ENCODE measurements at places on chromosomes 2 and 18.
A peak's percentile ranks its signal among the peaks of the same experiment; 100 is the strongest.

DNA sequence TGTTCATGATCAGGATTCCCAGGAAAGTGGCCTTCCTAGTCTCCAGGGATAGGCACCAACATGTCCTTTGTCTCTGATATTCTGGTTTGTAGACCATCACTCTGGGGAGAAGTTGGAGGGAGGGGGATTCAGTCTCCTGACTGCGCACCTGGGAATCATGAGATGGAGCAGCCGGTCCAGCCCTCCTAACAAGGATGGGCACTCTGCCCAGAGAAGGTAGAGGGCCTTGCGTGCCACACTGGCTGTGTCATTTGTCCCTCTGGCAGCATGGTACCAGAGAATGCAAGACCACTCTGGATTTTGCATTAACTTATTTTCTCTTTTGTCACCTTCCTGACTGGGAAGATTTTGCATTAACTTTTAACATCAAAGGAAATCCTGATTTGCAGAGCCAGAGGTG is 75.2 kb upstream of the EML6 start:
- no peak for DNase-seq

- DNase-seq = no peak
These were observed 279.2 kb downstream of the GALR1 start for GRCh38 chr18:77528872-77529271.

DNA sequence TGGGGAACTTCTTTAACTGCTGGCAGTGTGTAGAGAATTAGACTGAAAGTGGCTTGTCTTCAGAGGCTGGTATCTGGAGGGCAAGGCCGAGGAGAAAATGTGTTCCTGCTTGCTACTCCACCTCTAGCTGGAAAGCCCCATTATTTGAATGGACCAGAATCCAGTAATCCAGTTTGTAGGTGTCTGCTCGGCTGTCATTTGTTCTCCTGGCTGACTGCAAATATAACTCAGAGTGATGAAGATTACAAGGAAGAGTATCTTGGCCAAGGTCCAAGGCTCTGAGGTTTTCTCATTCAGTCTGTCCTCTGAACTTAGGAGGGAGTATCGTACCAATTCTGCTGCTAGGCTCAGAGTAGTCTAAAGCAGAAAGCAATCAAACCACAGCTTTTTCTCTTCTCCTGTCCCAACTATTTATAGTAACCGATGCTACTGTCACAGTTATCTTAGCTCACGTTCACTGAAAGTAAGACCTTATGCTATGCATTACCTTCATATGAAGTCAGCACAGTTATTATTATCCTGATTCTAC is 228.6 kb downstream of the SETBP1 start:
- no peak for DNase-seq

DNA sequence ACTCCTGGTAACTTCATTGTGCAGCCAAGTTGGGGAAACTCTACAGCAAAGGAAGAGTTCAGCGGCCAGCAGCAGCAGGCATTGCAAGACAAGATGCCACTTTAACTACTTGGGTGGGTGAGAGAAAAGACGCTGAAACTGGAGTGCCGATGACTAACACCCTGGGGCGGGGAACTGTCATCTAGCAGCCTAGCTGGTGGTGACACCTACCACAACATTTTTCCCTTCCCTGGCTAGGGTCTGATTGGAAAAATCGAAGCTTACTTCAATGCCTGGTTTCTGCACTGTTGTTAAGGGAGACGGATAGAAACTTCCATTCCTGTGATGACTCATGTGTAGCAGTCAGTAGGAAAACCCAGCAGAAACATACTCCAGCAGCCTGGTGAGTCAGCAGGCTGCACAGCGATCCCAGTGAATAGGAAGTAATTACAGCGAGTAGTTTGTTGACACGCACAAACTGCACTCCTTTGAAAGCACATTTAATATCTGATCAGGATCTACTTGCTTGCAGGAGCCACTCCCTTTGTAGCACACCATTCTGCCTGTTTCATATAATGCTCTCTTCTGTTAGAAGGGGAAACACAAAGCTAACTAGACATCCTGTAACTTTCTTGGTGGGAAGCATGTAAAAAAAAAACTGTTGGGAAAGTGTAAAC is 62.1 kb upstream of the MAPRE2 start:
- DNase-seq = peak; percentile 95

DNA sequence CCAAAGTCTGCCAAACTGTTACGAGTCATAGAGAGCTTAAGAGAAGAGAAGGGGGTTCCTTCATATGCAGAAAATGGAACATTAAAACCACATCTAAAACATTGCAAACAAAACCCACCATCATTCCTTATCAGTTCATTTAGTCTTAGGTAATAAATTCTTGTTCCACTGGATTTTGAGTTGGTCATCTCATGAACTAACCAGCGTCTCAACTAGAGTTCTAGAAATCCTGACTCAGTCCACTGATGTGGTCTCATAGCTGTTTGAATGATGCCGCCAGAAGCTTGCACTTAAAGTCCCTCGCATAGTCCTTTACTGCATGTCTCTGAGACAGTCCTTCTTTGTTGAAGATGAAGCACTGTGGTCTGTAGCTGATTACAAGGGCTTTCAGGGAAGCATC is 15.0 kb upstream of the CAB39 start:
- DNase-seq = no peak

DNA sequence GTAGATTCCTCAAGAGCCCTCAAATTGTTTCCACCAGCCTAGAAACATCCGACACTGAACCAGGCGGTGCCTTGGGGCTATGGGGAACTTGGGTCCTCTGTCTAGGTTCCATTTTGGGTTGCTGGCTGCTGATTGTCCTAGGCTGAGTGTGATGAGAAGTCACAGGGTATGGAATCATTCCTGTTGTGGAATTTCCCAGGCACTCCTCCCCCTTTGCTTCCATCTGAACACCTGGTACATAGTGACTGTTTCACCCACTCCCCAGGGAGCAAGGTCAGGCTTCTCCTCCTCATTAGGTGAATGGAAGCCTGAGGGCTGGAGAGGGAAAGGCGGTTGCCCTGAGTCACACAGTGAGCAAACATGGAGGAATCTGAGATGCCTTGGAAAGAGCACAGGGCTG is 4.5 kb downstream of the KIF3C start:
- DNase-seq = no peak

DNA sequence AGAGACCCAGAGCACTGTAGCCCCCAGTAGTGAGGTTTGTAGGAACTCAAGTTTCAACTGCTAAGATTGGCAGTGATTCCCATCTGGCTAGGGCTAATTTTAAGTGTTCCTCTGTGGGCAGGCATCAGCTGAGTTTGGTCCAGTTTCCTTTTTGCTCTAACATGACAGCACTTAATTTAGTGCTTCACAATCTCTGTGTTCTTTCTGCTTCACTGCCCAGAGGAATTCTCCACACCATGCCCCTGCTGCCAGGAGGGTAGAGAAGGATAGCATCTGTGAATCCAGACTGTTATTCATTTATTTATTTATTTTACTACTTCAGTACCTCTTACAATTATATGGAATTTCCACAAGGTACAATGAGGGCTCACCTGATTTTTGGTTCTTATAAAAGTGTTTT is 549.9 kb upstream of the FSIP2 start:
- DNase-seq = no peak

- DNase-seq = no peak
These were observed 38.8 kb downstream of the ADAM23 start for GRCh38 chr2:206482123-206482522.

DNA sequence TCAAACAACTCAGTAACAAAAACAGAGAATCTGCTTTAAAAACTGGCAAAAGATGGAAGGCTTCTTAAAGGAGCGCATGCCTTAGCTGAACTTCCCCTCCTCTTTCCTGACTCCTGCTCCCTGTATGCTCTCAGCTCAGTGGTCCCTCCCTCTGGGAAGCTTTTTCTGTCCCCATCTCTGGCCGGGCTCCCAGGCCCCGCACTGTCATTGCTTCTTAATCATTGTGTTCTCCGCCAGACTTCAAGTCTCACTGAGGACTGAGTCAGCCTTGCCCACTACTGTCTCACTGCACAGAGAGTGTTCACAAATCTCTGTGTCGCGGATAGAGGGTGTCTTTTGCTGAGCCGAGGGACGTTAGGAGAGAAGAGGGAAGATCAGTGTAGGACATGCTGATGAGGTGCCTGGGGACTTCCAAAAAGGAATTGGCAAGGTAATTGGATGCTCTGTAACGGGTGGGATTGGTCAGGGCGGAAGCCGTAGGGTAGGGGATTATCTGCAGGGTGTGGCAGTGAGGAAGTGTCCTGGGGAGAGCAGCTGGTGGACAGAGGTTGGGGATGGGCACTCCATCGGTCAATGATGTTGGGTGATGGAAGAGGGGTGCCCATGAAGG is 16.2 kb downstream of the TOGARAM2 start:
- DNase-seq = no peak

DNA sequence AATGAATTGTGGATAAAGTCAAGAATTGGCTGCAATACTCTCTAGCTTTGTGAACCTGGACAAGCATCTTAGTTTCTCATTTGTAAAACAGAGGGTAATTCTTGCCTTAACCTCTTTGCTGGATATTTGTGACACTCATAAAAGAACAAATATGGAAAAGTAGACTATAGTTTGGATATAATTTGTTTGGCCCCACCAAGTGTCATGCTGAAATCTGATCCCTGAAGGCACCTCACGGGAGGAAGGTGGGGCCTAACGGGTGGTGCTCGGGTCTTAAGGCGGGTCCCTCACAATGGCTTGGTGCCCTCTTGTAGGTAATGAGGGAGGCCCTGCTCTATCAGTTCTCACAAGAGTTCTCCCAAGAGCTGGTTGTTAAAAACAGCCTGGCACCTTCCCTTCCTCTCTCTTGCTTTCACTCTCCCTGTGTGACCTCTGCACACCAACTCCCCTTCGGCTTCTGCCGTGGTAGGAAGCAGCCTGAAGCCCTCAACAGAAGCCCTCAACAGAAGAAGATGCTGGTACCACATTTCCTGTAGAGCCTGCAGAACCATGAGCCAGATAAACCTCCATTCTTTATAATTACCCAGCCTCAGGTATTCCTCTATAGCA is 37.4 kb downstream of the ARL4C start:
- DNase-seq = no peak

DNA sequence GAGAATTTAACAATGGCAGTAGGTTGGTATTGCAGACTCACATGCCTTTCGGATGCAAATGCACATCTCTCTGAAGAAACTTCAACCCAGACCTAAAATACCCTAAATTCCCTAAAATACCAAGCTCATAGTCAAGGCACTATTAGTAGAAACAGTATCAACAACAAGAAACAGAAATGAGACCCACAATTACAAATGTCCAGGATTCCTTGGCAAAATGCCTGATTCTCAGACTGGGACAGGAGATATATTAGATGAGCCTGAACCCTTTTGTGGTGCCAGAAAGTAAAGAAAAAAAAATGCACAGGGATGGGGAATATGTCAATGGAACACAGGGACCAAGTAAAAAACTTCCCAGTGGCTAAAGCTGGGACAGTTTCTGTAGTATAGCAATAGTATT is 77.2 kb downstream of the NAT8 start:
- no peak for DNase-seq

GRCh38 chr18:51980101-51980500 is 359.9 kb upstream of the DCC start:
- no peak for DNase-seq

DNA sequence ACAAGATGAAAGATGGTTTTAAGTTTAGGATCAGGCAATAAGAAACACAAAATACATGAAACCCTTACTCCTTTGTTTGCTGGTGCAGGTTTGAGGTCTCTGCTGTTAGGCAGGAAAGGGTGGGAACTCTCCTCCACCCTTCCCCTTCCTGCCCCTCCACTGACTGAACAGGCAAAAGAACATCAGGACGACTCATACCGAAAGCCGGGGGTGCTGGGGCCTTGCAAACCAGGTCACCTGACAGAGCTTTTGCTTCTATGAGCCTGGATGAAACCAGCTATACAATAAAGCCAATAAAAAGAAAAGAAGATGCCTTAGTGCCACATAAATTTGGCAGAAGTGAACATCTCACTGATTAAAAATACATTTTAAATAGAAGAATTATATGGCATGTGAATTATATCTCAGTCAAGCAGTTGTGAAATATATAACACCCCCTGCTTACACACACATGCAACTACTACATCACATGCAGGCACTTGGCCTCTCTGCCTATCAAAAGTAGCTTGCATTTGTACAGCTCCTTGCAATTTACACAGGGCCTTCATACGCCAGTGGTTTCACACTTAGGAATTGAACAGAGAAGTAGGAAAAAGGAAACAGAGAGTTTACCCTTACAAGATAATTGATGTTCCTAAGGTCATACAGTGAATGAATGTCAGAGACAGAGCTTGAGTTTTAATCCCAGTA is 215.1 kb upstream of the TRIB2 start:
- no peak for DNase-seq

GRCh38 chr2:151830961-151831360 is 2.7 kb upstream of the ARL5A start:
- DNase-seq = no peak

DNA sequence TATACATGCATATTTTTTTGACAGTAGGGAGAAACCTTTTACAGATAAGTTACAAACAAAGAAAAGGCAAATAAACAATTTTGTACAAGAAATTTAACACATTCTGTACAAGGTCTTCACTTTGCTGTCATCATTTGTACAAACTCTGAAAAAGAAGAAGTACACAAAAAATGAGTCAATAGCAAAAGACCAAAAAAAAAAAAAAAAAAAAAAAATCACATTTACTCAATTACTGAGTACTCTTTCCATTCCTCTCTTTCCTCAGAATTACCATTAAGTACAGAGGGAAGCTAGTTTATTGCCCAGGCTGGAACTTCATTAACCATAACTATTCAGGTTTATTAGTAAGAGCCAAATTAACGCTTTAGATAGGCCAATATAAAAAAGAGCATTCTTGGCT is 5.6 kb upstream of the STPG4 start:
- no peak for DNase-seq

- no peak for DNase-seq
These were observed 259.0 kb upstream of the ERBB4 start for GRCh38 chr2:212797484-212798205.

DNA sequence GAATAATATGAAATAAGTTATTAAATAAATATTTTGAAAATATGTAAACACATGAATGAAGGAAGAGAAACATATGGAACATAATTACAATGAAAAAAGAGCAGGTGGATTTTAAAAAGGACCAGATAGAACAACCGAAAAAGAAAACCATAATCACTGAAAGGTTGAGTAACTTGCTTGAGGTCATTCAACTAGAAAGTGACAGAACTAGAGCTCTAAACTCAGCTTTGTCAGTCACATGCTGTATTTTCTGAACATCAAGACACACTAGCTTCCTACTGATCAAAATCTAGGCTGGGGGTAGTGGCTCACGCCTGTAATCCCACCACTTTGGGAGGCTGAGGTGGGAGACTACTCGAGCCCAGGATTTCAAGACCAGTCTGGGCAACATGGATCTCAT is 30.0 kb upstream of the ITGAV start:
- no peak for DNase-seq
